Uterus (tissue), 4 donors: ENCODE measurements at places on chromosomes 6 and 20. TPM values are rescaled to one million over a fixed set of nuclear protein-coding genes. Genes with fewer than 3 reads are reported as not detected.

CRYBG1 gene
- total RNA-seq, result 65.3 TPM

UBR2 gene
- total RNA-seq, result 13.2 TPM

TRIM31 gene
- not detected for total RNA-seq

SALL4 gene
- total RNA-seq, result 0.55 TPM

CCN2 gene
- 221 TPM for total RNA-seq

C6orf52 gene
- not detected for total RNA-seq

MACROD2 gene
- 9.7 TPM for total RNA-seq

TFAP2D gene
- total RNA-seq, result not detected

MEI4 gene
- total RNA-seq, result not detected
